ENCODE measurements at places on chromosomes 3 and 15.
A peak's percentile ranks its signal among the peaks of the same experiment; 100 is the strongest.

- no peak overlapping the region for H3K27ac ChIP-seq
- no peak overlapping the region for H3K4me3 ChIP-seq
- H3K4me1 ChIP-seq, result no peaks in the 10 kb centered on the region
- H3K36me3 ChIP-seq, result no peaks in the 10 kb centered on the region
Measured at GRCh38 chr3:73808862-73809509, 184.2 kb upstream of the PDZRN3 start.

- peak overlapping the region; percentile 57 for H3K27ac ChIP-seq
- peaks cover 21% of the 10 kb centered on the region for H3K4me1 ChIP-seq
- H3K36me3 ChIP-seq, result peaks cover 5% of the 10 kb centered on the region
- DNase-seq, result no peak
Measured at GRCh38 chr3:45480218-45480617, 91.8 kb downstream of the LARS2 start.

- H3K4me3 ChIP-seq, result no peak overlapping the region
- no peak for DNase-seq
- no peaks in the 10 kb centered on the region for H3K36me3 ChIP-seq
- H3K4me1 ChIP-seq, result no peaks in the 10 kb centered on the region
- no peaks in the 10 kb centered on the region for H3K27me3 ChIP-seq
- no peak overlapping the region for H3K27ac ChIP-seq
Measured at GRCh38 chr3:73409138-73409763, 215.5 kb downstream of the PDZRN3 start.

DNA sequence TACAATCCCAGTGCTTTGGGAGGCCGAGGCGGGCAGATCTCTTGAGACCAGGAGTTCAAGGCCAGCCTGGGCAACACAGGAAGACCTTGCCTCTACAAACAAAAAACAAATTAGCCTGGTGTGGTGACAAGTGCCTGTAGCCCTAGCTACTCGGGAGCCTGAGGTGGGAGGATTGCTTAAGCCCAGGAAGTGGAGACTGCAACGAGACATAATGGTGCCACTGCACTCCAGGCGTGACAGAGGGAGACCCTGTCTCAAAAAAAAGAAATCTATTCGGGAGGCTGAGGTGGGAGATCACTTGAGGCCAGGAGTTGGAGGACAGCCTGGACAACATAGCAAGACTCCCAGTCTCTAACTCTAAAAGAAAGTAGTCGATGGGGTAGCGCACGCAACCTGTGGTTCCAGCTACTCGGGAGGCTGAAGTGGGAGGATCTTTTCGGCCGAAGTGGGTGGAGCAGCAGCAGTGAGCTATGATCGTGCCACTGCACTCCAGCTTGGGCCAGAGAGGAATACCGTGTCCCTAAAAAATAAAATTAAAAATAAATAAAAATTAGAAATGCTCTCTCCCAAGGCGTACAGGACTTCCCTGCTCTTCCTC, 775 bp downstream of the C3orf33 start:
- no peak for DNase-seq
- no peaks in the 10 kb centered on the region for H3K36me3 ChIP-seq
- H3K4me3 ChIP-seq, result peak overlapping the region; percentile 54

DNA sequence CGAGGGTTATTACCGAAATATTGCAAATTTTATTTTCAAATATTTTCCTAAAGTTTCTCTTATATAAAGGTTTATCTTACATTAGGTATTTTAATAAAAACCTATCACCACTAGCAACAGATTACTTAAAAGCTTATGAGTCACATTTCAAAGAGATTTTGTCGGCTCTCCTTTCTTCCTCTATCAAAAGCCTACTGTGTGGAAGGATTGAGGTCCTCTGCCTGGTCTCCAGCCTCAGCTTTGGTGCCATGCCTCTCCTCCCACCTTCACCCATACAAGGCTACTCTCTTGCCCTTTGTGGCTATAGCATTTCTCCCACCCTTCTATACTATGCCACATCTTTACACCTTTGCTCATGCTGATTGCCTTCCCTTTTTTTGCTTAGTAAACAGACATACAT, 199.3 kb downstream of the TNIK start:
- peaks cover 13% of the 10 kb centered on the region for H3K4me1 ChIP-seq
- DNase-seq, result no peak
- no peak overlapping the region for H3K4me3 ChIP-seq
- no peaks in the 10 kb centered on the region for H3K27me3 ChIP-seq
- no peak overlapping the region for H3K27ac ChIP-seq

DNA sequence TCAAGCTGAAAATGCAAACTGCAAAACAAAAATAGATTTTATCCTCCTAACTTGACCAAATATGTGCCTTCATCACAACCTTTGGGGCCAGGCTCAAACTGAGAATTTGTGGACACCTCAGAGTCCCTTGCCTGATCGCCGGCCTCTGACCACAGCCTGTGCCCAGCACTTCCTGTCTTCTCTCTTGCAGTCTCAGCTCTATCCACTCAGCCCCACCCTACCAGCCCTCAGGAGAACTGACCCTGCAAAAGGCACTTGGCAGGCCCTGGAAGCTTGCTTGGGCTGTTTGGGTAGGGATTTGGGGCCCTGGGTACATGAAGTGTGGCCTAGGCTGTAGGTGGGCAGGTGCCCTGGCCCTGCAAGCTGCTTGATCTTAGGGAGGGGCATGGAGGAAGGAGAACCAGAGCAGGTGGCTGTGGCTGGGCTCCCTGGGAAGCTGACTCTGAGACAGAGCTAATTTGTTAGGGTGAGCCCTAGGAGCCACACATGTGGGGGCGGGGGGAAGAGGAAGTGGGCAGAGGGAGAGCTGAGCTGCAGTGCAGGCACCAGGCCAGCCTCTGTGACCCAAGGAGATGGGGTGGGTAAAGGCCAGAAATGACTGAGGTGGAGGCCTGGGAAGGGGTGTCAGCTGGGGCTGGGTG, 8.6 kb downstream of the CLEC3B start:
- peaks cover 3% of the 10 kb centered on the region for H3K4me1 ChIP-seq
- no peak overlapping the region for H3K4me3 ChIP-seq
- no peaks in the 10 kb centered on the region for H3K27me3 ChIP-seq
- DNase-seq, result no peak
- no peaks in the 10 kb centered on the region for H3K36me3 ChIP-seq

GRCh38 chr15:98946301-98947255, 61.0 kb downstream of the PGPEP1L start:
- H3K27me3 ChIP-seq, result no peaks in the 10 kb centered on the region
- DNase-seq, result no peak
- no peak overlapping the region for H3K27ac ChIP-seq
- no peak overlapping the region for H3K4me3 ChIP-seq

- DNase-seq, result no peak
- no peaks in the 10 kb centered on the region for H3K4me1 ChIP-seq
- H3K27me3 ChIP-seq, result no peaks in the 10 kb centered on the region
- H3K27ac ChIP-seq, result no peak overlapping the region
Measured at GRCh38 chr3:184981071-184981470, 169.1 kb downstream of the VPS8 start.

DNA sequence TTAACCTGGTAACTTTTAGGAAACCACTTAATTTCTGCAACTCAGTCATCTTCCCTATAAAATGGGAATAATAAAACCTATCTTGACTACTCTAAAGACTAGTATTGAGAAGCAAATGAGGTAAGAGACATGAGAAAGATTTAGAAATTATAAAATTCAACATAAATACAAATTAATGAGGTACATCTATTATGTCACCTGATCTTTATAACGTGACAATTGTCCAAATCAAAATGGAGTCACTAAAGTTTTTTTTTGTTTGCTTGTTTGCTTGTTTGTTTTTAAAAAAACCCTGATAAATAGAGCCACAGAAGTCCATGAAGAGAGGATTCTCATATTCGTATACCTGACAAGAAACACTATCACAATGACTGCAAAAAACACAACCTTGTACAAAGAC, 242.8 kb downstream of the LRRN1 start:
- DNase-seq, result no peak
- H3K4me3 ChIP-seq, result no peak overlapping the region
- H3K4me1 ChIP-seq, result no peaks in the 10 kb centered on the region
- H3K27ac ChIP-seq, result no peak overlapping the region
- no peaks in the 10 kb centered on the region for H3K27me3 ChIP-seq

DNA sequence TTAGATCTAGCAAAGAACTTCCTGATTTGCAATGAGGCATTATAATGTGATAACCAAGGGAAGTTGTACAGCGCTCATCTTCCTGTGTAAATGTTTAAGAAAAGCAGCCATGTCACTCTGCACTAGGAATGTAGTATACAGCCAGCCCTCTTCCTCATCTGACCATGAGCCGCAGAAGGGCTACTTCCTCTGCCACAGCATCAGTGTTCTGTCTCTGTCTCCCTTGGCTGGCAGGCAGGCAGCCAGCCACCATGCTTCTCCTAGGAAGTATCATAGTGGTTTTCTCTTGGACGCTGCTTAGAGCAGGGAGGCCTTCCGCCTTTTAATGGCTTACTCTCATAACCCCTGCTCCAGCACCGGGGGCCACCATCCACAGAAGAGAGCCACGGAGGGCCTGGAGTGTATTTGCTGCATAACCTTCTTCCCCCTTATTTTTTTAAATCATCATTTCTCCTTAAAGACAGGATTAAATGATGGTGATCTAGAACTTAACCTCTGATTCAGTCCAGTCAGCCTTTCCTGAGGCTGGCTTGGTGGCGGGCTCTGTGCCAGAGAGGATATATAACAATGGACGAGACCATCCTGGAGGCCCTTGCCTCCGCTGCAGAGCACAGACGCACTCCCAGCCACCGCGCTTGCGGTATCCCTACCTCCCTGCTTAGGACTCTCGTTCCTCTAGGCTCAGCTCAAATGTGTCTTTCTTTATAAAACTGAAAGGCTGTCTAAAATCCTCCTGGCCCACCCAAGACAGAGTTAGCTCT, 57.3 kb upstream of the PLXNA1 start:
- no peak overlapping the region for H3K4me3 ChIP-seq
- DNase-seq, result peak; percentile 42
- H3K27ac ChIP-seq, result peak overlapping the region; percentile 14
- no peaks in the 10 kb centered on the region for H3K36me3 ChIP-seq
- no peaks in the 10 kb centered on the region for H3K27me3 ChIP-seq

Data from SJSA1 (cell line).